Non-pigmented ciliary epithelial cell (primary cell): ENCODE measurements at places on chromosomes 4 and X.

DNA sequence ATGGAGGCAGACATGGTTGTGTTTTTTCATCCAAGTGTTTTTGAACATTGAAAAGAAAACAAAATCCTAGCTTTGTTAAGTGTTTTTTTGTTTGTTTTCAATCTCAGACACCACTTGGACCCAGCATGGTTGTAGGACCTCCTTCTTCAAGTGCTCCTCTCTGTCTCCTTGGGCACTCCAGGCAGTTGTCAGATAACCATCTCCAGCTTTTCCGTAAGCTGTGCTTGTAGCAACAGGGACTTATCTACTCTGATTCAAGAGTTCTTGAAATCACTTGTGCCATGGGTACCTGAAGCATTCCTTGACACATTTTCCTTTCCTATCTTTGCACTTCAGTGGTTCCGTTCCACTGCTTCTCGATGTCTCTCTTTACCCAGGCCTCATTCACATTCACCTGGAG is 334.9 kb upstream of the DDX53 start:
- DNase-seq: no peak

- DNase-seq: no peak
Measured at GRCh38 chrX:13418126-13419097, 98.6 kb upstream of the ATXN3L start.

- DNase-seq: no peak
Measured at GRCh38 chrX:17376431-17377077, 1.6 kb downstream of the NHS start.

DNA sequence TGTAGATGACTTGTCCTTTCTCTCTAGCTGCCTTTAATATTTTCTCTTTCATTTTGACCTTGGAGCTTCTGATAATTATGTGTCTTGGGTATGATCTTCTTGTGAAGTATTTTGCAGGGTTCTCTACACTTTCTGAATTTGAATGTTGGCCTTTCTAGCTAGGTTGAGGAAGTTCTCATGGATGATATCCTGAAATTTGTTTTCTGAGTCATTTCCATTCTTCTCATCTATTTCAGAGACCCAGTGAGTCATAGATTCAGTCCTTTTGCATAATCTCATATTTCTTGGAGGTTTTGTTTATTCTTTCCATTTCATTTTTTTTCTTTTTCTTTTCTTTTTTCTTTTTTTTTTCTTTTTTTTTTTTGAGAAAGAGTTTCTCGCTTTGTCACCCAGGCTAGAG is 585.7 kb upstream of the PABPC4L start:
- DNase-seq: peak; percentile 11

DNA sequence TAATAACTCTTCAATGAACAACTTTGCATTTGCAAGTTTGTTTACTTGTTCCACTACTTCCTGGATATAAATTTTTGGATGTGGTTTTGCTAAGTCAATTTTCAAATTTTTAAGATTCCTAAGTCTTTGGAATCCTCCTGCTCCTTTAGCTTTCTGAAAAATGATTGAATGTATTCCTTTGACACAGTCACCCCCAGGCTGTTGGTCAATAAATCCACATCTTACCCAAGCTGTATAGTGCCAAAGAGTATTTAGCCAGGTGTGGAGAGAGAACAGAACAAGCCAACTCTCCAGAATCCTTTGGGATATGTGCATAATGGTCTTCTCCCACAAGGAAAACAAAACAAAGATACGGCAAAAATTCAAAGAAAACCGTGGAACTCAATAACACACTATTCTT is 56.9 kb upstream of the INTU start:
- DNase-seq: no peak

DNA sequence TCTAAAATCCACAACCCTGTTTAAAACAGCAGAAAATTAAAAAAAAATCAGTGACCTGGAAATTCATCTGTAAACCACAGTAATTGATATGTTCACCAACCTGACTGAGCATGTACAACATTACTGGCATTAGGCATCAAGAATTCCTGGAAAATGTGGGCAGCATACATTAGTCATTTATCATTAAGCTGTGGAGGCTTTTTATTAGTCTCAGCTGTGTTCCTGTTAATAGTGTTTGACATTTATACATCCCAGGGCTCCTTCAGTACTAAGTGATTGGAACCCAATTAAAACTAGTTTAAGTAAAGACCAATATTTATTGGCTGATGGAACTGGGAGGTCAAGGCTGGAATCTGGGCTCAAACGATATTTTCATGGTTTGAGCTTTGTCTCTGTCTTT is 227.3 kb upstream of the GIMD1 start:
- DNase-seq: no peak
